ENCODE measurements at places on chromosomes 1 and 21. TPM values are rescaled to one million over a fixed set of nuclear protein-coding genes. Genes with fewer than 3 reads are reported as not detected.

GRCh38 chr1:84731519-84731918 lies 41.3 kb upstream of the SSX2IP start:
- H3K27ac ChIP-seq = no peak overlapping the region
- H3K36me3 ChIP-seq = no peaks in the 10 kb centered on the region
- H3K4me3 ChIP-seq = no peak overlapping the region
- DNase-seq = no peak

DNA sequence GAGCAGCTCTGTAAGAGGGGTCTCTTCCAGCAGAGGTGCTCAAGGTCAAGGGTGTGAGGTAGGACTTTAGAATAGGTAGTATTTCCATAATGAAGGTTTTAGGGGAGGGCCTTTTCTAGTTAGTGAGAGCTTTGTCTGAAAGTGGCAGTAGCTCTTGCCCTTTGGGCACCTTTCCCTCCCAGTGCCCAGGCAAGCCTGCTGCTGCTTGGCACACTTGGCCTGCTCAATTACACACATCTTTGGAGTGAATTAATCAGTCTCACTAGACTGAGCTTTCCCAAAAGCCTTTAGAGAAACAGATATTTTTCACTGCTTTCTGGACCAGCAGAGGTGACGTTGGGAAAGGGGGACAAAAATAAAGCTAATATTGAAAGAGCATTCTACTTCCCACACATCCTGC lies 48.0 kb downstream of the MAB21L3 start:
- no peaks in the 10 kb centered on the region for H3K36me3 ChIP-seq
- no peaks in the 10 kb centered on the region for H3K4me1 ChIP-seq
- no peak overlapping the region for H3K27ac ChIP-seq
- no peaks in the 10 kb centered on the region for H3K27me3 ChIP-seq
- H3K4me3 ChIP-seq = no peak overlapping the region

- no peak overlapping the region for H3K27ac ChIP-seq
- H3K27me3 ChIP-seq = no peaks in the 10 kb centered on the region
- H3K4me3 ChIP-seq = no peak overlapping the region
- DNase-seq = no peak
- no peaks in the 10 kb centered on the region for H3K4me1 ChIP-seq
These were observed 101.8 kb downstream of the CD247 start for GRCh38 chr1:167416506-167416905.

DNA sequence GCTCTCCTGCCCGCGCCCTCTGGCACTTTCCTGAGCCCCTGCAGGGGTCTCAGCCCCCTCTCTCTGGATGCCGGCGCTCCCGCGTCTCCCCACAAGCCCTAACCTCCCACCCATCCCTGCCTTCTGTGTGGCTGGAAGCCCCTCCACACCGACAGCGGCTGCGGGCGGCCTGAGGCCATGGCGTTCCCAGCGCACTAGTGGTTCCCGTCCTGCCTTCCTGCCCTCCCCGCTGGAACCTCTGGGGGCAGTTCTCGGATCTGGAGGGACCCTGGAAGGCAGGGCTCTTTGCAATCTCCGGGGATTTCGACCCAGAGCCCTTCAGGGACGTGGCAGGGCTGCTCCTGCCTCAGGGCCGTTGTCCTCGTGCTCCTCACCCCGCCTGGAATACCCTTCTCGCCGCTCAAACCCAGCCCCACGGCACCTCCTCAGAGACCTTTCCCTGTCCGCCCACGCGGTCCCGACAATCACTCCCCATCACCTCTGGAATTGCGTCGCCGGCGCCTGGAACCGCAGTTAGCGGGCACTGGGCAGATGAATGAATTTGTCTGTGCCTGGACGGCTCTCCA lies 493 bp upstream of the ESPN start:
- H3K27me3 ChIP-seq = no peaks in the 10 kb centered on the region
- no peak overlapping the region for H3K27ac ChIP-seq
- no peak overlapping the region for H3K4me3 ChIP-seq

Gene LINGO4
- 2.3 TPM for total RNA-seq

Gene EXO1
- total RNA-seq = 0.36 TPM

DNA sequence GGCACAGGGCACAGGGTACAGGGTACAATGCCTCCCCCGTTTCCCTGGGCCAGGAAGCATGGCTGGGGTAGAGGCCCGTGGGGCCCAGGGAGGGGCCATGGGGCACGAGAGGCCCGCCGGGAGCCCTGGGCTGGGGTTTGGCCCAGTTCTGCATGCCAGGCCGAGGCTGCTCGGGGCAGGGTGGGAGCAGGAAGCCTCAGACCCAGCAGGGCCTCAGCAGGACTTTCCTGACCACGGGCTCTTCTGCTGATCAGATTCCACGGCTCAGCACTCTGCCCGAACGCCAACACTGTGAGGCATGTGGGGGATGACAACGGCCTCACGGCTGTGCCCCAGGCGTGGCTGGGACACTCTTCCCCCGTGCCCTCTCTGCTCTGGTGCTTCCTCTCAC lies 104.3 kb downstream of the NPHP4 start:
- no peak overlapping the region for H3K27ac ChIP-seq
- no peak overlapping the region for H3K4me3 ChIP-seq
- H3K4me1 ChIP-seq = no peaks in the 10 kb centered on the region

GRCh38 chr21:21028275-21028820 lies 30.1 kb downstream of the NCAM2 start:
- no peak overlapping the region for H3K27ac ChIP-seq
- H3K27me3 ChIP-seq = no peaks in the 10 kb centered on the region
- H3K4me3 ChIP-seq = no peak overlapping the region
- H3K36me3 ChIP-seq = no peaks in the 10 kb centered on the region
- no peak for DNase-seq

DNA sequence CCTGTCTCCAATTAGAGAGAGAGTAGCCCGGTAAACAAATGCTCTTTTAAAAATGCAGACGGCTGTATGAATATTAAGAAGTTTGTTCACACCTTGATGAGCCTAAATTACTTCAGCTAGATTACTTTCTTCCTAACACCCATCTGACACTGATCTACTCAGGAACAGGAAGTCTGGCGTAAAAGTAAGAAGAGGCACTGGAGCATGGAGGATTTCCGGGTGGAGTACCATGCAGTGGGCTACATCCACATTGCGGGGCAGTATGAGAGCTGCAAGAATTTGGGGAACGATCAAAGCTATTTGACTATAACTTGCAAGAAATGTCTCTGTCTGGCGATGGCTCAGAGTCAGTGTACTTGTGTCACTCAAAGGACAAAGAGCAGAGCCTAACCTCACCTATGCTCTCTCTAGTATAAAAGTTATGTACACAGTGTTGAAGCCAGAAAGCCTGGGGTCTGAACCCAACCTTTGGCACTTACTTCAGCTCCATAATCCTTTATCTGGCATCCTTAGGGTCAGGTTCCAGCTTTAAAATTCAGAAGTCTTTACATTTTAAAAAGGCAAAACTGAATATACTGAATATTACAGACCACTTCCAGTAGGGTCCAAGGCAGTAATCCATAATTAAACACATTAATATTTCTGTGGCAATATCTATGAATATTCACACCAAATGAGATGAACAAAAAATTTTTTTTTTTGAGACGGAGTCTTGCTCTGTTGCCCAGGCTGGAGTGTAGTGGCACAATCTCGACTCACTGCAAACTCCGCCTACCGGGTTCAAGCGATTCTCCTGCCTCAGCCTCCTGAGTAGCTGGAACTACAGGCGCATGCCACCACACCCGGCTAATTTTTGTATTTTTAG lies 7.9 kb upstream of the GNPAT start:
- H3K27me3 ChIP-seq = no peaks in the 10 kb centered on the region
- H3K27ac ChIP-seq = no peak overlapping the region
- no peak overlapping the region for H3K4me3 ChIP-seq
- H3K4me1 ChIP-seq = no peaks in the 10 kb centered on the region
- no peaks in the 10 kb centered on the region for H3K36me3 ChIP-seq

- H3K36me3 ChIP-seq = no peaks in the 10 kb centered on the region
- no peaks in the 10 kb centered on the region for H3K4me1 ChIP-seq
- peak overlapping the region; percentile 11 for H3K4me3 ChIP-seq
- no peaks in the 10 kb centered on the region for H3K27me3 ChIP-seq
- no peak for DNase-seq
These were observed 479 bp downstream of the RGS16 start for GRCh38 chr1:182603646-182604174.

DNA sequence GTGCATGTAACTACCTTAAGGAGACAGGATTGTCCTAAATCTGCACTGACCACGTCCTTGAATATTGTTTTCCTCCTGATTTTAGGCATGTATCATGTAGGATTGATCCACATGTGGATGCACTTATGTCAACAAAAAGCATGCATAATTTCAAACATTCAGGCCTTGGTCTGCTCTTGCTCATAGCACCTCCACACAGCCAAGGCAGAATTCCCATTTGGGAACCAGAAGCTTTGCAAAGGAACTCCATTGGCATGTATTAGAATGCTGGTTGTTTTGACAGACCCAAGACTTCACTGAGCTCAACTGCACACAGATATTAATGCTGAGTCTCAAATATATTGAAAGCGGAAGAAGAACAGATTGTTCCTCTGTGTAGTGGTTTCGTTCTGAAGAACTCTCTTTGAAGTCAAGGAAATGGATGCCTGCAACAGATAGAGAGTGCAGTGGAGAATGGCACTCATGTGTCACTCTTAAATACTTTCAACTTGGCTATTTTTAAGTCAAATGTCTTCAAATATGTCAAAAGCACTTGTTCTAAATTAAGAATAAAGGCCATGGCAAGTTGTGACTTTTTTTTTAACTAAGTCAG lies 387.6 kb downstream of the LTN1 start:
- H3K36me3 ChIP-seq = no peaks in the 10 kb centered on the region
- H3K27ac ChIP-seq = no peak overlapping the region
- H3K4me3 ChIP-seq = no peak overlapping the region
- H3K27me3 ChIP-seq = no peaks in the 10 kb centered on the region
- H3K4me1 ChIP-seq = no peaks in the 10 kb centered on the region

Gene ELAPOR1
- total RNA-seq = 621 TPM

DNA sequence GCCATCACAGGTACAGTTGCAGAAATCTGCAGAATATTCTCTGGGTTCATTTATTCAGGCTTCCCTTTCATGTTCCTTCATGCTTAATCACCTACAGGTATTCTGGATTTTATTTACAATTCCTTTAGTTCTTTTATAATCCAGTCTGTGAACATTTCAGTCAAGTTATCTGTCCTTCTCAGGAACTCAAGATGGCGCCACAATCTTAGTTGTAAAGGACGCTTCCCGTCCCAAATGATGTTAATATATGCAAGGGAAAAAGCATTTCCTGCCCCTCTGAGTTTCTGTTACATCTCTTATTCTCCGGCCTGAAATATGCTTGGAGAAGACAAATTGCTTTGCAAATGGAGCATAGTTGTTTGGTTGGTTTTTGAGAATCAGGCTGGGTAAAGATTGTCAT lies 19.3 kb downstream of the F3 start:
- no peak overlapping the region for H3K4me3 ChIP-seq
- no peaks in the 10 kb centered on the region for H3K36me3 ChIP-seq
- no peak overlapping the region for H3K27ac ChIP-seq
- DNase-seq = peak; percentile 42

Gene TRAPPC10
- total RNA-seq = 38.9 TPM

DNA sequence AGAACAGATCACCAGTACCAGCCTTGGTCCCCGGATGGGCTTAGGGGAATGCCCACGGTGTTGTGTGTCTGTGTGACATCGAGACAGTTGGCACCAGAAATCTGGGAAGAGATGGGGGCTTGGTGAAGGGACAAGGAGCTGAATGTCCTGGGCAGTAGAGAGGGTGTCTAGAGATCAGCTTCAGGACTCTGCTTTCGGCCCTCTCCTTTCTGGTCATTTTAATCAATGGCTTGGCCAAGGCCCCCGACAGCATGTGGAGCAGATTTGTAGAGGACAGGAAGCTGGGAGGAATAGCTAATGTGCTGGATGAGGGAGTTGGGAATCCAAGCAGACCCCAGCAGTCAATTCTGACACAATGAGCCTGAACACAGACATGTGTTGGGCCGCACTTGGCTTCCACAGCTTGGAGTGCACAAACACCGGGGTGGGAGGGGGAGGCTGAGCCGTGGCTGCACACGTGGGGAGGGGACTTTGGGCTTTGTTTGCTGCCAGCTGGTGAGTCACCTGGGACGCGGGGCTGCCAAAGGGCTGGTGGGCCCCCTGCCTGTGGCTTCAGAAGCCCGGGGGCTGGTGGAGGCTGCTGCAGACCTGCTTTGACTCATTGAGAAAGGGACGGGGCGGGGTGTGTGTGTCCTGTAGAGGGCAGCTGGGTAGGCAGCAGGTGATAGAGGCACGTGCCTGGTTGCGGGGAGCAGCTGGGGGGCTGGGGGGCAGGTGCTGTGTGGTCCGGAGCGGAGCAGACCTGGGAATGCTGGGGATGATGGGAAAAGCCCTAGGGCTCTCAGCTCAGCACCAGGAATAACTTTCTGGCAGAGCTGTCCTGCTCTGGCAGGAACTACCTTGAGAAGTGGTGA lies 20.9 kb downstream of the SLC1A7 start:
- no peaks in the 10 kb centered on the region for H3K27me3 ChIP-seq
- H3K4me1 ChIP-seq = no peaks in the 10 kb centered on the region
- H3K4me3 ChIP-seq = no peak overlapping the region
- H3K36me3 ChIP-seq = no peaks in the 10 kb centered on the region
